ENCODE measurements at places on chromosomes 1 and 21. TPM values are rescaled to one million over a fixed set of nuclear protein-coding genes. Genes with fewer than 3 reads are reported as not detected.

The UBE2U gene
- not detected for polyA plus RNA-seq

- no peak for DNase-seq
Observed at GRCh38 chr21:15498455-15498854, 231.3 kb upstream of the USP25 start.

The RPS27 gene
- polyA plus RNA-seq, result 12,874 TPM

DNA sequence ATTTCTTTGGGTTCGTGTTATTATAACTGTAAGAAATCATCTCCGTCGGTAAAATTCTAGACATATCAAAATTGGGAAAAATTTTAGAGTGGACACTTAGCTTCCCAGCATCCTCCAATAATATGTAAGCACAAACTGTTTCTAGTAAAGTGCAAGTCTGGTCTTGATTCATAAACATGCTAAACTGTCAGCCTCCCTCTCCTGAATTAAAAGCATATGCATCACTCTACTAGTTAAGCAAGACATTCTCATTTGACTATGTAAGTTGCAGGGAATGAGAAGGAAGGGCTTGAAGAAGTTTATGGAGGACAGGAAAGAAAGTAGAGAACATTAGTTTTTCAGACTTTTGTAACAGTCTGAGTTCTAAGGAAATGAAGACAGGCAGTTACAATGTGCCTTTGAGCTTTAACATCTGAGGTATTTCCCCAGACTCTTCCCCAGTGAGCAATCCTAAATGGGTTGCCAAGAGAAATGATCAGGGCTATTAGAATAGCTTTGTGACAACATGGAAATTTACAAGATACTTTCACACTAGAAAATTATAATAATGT is 90.0 kb downstream of the TYW3 start:
- DNase-seq, result no peak

GRCh38 chr1:30005972-30006619 is 717.3 kb downstream of the MATN1 start:
- no peak for DNase-seq

The RNU1-4 gene
- not detected for polyA plus RNA-seq

DNA sequence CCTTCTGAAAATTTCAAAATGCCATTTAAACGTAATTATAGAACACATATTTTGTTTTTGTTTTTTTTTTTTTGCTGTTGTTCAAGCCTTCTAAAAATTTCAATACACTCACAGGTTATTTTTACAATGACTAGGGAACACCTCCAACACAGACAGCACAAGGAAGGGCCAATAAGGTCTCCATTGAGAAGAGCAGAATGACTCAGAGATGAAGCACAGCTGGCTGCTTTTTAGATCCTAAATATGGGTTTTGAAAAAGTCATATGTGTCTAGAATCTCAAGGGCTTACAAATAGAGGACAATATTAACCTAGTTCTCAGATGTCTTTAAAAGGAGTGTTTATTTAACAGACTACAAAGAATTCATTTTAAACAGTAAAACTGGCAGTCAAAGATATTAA is 104.6 kb downstream of the NEGR1 start:
- no peak for DNase-seq

The ESRRG gene
- 0.17 TPM for polyA plus RNA-seq

- DNase-seq, result no peak
Observed at GRCh38 chr1:245260110-245260882, 105.5 kb downstream of the KIF26B start.

DNA sequence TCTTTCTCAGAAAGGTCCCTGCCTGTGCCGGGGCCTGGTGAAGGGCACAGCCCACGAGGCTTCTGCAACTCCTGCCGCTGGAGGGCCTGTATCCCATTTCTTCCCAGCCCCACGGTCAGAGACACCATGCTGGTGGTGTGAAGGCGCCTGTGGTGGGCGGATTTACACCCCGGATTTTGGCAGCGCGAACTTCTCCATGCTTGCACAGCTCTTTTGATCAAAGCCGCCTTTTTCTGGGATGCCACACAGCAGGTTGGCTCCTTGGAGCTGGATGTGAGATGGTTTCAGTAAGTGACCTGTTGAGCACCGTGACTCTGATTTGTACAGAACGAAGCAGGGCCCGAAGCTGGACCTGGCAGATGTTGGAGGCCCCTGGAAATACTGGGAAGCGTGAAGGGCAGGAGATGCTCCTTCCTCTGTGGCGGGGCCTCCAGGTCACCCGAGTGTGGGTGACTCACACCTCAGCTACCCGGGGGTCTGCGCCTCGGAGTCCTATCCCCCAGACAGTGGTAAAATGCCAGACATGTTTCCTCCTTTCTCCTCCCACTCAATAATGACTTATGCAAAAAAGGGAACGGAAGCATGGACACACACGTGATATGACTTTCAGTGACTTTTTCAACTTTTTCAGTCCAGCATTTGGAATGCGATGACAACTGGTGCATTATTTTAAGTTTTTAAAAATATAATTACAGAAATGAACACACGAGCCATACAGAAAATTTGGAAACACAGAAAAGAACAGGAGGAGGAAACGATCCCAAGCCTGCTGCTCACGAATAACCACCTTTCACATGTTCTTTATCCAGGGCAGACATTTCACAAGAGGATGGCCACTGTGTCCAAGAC is 9.0 kb downstream of the UMODL1 start:
- no peak for DNase-seq

- DNase-seq, result no peak
Observed at GRCh38 chr1:243503155-243503554, 247.3 kb downstream of the SDCCAG8 start.
